Pons (tissue), 1 donor: ENCODE measurements at places on chromosomes 1 and 21.

DNA sequence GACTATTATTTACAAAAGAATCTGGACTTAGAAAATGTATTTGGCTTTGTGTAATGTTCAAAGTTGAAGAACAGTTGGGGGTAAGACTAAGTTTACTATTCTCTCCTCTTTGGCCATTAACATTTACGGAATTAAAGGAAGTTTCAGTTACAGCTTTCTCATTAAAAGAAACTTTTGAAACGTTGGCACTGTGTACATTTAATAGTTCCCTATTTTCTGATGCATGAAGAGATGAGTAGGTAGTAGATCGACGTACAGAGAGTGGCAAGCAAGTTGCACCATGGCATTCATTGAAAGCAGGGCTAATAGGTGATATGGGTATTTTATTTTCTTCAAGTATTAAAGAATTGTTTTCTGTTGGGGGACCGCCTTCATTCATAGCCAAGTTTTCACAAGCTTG lies 3.2 kb downstream of the ASPM start:
- DNase-seq = no peak

- no peak for DNase-seq
These were observed 723.0 kb downstream of the PTPRU start for GRCh38 chr1:29959356-29959755.

DNA sequence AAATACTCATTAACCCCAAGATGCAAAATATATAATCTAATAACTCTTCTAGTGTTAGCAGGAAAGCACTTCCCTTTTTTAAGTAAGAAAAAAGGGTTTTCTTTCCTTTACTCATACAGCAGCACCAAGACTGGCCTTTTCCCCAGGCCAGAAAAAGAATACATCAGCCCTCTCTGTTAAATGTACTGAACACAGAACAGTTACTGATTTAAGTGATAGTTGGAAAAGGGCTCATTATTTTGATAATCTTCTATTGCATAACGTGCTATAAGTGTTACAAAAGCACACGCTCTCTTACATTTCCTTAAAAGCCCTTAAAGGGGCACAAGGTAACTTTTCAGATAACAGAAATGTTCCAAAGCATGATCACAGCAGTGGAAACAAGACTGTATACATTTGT lies 142.9 kb downstream of the TIAM1 start:
- DNase-seq = no peak

DNA sequence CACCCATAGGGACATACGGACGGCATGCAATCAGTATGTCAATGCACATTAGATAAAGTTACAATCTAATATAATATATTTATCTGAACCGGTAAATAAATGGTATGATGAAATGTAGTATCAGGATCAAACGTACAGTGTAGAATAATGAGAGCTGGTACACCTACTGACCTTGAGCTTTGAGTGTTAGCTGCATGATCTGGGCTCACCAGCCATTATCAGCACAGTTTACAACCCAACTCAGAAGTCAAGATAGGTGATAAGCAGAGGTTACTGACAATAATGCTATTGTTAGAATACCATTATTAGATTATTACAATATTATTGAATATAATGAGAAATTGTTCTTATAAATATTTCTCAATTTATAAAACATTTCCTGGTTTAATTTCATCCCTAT lies 103.0 kb upstream of the ESRRG start:
- DNase-seq = no peak

DNA sequence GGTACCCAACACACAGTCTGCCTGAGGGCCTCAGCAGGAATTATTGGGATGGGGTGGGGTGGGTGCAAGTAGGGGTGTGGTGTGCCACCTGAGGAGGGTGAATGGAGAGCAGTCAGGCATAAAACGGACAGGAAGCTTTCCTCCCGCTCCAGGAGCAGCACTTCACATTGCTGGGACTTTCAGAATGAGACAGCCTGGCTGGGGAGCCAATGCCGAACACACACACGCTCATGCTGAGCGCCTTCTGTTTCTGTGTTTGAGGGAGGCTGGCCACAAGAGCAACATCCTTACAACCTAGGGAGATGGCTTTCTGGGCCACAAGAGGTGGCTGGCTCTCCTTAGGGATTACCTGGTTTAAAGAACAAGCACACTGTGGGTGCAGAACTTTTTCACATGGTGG lies 98.0 kb downstream of the LAMC2 start:
- DNase-seq = peak; percentile 7

- no peak for DNase-seq
These were observed 80.3 kb downstream of the RNF220 start for GRCh38 chr1:44485229-44485933.

- peak; percentile 42 for DNase-seq
These were observed 1.3 kb downstream of the ZNF644 start for GRCh38 chr1:91020486-91020885.

- no peak for DNase-seq
These were observed 11.4 kb downstream of the FAM229A start for GRCh38 chr1:32350785-32351398.

DNA sequence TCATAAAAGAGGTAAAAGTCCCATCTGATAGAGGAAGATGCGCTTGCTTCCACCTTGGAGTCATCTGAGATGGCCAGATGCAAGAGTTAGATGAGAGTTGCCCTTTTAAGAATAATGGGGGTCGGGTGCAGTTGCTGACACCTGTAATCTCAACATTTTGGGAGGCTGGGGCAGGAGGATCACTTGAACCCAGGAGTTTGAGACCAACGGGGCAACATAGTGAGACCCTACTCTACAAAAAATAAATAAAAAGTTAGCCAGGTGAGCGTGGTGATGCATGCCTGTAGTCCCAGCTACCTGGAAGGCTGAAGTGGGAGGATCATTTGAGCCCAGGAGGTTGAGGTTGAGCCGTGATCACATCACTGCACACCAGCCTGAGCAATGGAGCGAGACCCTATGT lies 13.5 kb upstream of the TEDDM1 start:
- no peak for DNase-seq

DNA sequence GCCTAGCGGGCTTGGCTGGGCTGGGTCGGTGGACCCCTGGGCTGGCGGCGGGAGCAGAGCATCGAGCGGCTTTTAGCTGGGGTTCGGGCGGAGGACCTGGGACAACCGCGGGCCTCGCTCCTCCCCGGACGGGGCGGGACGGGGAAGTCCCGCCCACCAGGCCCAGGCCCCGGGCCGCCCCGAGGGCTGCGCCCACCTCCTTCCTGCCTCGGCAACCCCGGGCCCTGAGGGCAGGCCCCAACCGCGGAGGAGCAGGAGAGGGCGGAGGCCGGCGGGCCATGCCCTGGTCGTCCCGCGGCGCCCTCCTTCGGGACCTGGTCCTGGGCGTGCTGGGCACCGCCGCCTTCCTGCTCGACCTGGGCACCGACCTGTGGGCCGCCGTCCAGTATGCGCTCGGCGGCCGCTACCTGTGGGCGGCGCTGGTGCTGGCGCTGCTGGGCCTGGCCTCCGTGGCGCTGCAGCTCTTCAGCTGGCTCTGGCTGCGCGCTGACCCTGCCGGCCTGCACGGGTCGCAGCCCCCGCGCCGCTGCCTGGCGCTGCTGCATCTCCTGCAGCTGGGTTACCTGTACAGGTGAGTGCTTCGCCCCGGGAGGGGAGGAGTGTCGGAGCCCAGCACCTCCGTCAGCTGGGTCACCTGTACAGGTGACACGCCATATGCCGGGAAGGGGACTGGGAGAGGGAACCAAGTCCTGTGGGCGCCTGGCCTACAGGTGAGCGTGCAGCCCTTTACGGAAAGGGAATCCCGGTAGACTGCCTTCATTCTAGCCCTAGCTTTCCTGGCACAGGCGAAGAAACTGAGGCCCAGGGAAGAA lies at the start of gene XKR8:
Gene XKR8, plus strand, starts transcription at position 182 of the 812 bp plus-strand sequence. Its CDS starts 97 bp downstream, at position 279.
- DNase-seq = peak; percentile 65

GRCh38 chr1:112808861-112809684 lies 93.9 kb upstream of the PPM1J start:
- DNase-seq = peak; percentile 72

DNA sequence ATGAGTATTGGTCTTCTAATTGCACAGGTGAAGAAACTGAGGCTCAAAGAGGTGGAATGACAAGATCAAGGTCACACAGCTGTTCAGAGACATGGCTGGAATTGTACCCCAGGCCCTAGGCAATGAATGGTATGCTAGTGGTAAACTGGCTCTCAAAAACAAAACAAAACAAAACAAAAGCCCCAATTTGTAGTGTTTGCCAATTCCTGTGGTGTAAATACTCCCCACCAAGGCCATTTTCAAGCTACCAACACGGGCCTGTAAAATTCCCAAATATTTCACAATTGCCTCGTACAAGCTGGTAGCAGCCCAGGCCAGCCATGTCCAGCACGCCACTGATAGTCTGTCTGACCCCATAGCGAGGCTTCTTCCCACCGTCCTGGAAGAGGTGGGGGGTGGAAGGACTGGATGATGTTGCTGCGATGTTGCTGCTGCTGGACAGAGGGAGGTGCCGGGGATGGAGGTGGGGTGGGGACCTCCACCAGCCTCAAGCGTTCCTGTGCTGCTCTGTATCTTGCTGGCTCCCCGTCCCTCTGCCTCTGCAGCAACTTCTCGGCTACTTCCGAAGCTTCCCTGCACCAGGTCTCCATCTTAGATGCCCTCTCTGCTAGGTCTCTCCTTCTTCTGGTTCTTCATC lies 62.2 kb upstream of the RUNX3 start:
- no peak for DNase-seq

DNA sequence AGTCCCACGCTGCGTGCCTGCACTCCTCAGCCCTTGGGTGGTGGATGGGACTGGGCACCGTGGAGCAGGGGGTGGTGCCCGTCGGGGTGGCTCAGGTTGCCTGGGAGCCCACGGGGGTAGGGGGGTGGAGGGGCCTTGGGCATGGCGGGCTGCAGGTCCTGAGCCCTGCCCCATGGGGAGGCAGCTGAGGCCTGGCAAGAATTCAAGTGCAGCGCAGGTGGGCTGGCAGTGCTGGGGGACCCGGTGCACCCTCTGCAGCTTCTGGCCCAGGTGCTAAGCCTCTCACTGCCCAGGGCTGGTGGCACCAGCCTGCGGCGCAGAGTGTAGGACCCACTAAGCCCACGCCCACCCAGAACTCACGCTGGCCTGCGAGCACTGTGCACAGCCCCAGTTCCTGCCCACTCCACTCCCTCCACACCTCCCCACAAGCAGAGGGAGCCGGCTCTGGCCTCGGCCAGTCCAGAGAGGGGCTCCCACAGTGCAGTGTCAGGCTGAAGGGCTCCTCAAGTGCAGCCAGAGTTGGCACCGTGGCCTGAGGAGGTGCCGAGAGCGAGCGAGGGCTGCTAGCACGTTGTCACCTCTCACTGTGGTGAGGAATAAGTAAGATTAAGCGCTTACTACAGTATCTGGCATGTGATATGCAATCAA lies 12.8 kb downstream of the TNNI3K start:
- no peak for DNase-seq

- no peak for DNase-seq
These were observed 239.8 kb downstream of the NFIA start for GRCh38 chr1:61322008-61322744.

DNA sequence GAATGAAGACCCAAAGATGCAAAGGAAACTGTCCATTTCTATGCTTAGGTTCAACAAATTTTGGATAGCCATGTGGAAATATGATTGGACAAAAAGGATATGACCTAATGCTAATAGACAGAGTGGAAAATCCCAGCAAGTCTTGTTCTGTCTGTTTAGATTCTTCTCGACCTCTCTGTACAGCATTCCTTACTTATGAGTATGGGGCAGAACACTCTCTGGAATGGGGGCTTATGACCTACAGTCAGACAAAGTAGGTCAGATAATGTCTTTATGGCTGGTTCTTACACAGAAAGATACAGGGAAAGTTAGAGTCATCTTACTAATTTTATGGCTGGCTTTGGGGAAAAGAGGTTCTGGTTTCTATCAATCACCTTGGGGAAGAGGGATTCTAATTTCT lies 2.8 kb downstream of the GCSAML start:
- no peak for DNase-seq

DNA sequence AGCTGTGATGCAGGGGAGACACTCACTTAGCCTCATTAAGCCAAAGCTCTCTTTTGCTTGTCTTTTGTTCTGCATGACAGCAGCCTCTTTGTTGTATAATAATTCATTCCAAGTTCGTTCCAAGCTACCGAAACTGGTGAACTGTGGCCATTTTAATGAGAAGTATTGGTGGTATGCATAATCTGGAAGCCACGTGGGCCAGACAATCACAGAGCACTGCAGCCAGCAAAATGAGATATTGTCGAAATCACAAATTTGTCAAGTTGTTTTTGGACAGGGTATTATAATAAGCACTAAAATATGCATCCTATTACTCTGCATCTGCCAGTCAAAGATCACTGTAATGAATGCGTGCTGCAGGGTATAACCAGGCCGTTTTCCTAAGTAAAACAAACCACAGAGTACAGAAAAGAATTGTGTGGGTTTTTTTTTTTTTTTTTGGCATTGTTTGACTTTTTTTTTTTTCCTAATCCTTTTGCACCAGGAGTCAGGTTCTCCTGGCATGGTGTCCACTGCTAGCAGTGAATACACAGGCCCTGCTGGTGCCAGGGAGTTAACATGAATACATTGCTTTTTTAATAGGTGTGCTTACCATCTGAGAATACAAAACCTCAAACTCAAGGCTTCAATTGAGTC lies 423.9 kb downstream of the PTBP2 start:
- DNase-seq = peak; percentile 99

GRCh38 chr1:10841118-10841517 lies 44.7 kb upstream of the CASZ1 start:
- no peak for DNase-seq

DNA sequence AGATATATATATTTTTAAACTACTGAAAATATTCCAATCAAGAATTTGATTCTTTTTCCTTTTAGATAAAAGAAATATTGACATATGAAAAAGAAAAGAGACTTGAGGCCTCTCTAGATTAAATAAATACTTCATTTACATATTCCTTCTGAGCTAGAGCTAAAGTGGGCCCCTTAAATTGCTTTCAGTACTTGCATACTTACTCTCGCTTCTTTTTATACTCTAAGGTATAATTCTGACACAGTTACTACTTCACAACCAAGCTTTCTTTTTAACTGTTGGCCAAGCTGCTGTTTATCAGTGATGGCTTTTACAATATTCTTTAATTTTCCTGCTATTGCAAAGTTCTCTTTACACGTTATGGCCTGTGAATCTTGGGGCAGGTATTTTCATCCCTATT lies 24.6 kb downstream of the EXTL2 start:
- DNase-seq = no peak

DNA sequence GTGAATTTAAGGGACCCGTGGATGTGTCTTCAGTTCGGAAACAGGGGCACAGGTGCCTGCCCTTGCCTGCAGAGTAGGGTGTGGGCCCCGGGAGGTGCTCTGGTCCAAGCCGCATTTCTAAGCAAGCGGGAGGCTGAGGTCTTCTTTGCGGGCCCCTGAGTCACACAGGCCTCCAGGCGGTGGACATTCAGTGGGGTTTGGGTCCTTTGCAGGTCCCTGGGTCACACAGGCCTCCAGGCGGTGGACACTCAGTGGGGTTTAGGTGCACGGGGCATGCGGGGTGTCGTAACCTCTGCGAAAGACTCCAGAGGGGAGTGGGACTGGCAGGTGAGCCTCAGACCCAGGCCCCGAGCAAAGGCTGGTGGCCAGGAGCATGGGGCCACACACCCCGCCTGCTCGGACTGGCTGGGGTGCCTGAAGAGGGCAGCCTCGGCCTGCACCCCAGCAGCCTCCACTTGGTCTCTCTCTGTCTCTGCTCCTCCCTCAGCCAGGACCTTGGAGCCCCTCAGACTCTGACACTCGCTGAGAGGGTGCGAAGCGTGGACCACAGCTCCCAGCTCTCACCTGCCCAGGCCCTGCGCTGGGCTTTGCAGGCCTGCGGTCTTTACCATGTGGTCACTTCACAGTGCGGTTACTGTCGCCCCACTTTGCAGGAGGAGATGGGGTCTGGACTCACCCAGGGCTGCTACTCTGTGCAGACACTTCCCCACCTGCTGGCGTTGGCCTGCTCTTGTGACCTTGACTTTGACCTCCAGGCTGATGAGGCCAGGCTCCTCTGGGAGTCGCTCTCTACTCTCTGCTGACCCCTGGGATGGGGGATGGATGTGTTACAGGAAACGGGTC lies 6.0 kb upstream of the AGPAT3 start:
- no peak for DNase-seq
